ENCODE measurements at places on chromosomes 5 and 9.

DNA sequence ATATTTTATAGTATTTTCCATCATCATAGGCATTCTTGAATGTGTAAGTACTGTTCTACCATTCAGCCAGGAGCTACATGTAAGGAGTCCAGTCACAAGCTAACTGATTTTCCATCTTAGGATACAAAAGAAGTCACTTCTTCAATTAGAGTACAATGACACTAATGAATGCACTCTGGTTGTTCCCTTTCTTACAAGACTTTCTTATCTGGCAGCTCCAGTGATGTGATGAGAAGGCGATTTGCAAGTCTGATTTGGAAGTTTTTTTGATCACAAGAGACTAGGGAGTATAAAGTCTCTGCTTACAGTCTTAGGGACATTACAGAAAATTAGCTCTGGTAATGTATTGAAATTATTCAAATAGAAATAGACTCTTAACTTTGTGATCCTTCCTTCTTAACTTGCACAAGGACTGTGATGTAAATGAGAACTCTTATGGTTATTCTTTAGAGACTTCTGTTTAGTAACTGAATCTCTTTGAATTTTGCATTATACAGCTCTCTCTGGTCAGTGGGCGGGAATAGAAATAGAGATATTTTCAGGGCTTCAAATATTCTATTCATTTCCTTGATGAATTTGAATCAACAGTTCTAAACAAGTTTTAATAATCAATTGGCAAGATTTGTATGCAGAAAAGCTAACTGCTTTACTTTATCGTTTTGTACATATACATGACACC lies 130.4 kb upstream of the CDH6 start:
- no peak for DNase-seq

- DNase-seq = no peak
Observed at GRCh38 chr5:160333721-160334120, 21.4 kb upstream of the CCNJL start.

GRCh38 chr9:1939926-1940368 lies 75.2 kb upstream of the SMARCA2 start:
- DNase-seq = no peak

DNA sequence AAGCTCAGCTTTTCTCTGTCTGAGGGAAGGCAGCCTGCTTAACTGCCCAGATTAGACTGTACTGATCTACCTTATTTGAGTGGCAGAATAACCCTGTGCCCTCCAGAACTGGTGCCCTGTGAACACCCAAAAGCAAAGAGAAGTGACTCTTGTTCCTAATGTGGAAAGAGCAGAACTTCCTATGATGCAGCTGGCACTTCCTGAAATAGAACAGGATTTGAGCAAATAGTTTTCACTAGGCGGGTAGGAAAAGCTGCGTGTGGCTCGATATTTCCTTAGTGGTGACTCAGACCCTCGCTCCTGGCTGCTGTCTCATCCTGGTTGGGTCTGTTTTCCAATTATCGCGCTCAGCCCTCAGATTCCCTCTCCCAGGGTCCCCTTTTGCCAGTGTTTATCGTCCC lies 89.9 kb downstream of the SH3TC2 start:
- DNase-seq = no peak

GRCh38 chr9:132994410-132995120 lies 16.1 kb downstream of the GFI1B start:
- DNase-seq = no peak

GRCh38 chr5:36569491-36569890 lies 36.9 kb upstream of the SLC1A3 start:
- DNase-seq = peak; percentile 65

GRCh38 chr9:27019589-27019988 lies 14.1 kb upstream of the LRRC19 start:
- DNase-seq = no peak

DNA sequence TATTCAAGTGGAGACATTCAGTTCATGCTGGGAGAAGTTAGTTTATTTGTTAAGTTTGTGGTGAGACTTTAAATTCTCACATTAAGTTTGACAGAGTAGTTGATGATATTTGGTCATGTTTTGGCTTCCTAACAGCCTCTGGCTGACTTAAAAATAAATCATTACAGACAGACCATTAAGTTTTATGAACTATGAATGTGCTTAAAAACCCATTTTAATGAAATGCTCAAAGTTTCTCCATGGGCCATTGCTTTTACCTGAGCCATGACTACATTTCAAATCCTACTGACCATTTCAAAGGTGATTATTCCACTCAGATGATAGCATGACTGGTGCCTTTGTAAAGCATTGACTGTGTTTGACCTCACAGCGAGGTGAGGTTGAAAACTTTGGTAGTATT lies 192.7 kb downstream of the LRRC70 start:
- no peak for DNase-seq

- DNase-seq = no peak
Observed at GRCh38 chr5:168944004-168944403, 356.9 kb downstream of the SLIT3 start.

- peak; percentile 62 for DNase-seq
Observed at GRCh38 chr5:56155992-56156584, 77.0 kb downstream of the ANKRD55 start.

- DNase-seq = no peak
Observed at GRCh38 chr9:111440226-111440625, 44.0 kb downstream of the ECPAS start.

DNA sequence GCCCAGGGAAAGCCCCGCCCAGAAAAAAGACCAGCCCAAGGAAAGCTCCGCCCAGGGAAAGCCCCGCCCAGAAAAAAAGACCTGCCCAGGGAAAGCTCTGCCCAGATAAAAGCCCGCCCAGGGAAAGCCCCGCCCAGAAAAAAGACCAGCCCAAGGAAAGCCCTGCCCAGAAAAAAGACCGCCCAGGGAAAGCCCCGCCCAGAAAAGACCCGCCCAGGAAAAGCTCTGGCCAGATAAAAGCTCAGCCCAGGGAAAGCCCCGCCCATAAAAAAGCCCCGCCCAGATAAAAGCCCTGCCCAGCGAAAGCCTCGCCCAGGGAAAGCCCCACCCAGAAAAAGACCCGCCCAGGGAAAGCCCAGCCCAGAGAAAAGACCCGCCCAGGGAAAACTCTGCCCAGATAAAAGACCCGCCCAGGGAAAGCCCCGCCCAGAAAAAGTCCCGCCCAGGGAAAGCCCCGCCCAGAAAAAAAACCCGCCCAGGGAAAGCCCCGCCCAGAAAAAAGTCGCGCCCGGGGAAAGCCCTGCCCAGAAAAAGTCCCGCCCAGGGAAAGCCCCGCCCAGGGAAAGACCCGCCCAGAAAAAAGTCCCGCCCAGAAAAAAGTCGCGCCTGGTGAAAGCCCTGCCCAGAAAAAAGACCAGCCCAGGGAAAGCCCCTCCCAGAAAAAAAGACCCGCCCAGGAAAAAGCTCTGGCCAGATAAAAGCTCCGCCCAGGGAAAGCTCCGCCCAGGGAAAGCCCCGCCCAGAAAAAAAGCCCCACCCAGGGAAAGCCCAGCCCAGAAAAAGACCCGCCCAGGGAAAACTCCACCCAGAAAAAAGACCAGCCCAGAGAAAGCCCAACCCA lies 11.9 kb downstream of the GRIN1 start:
- no peak for DNase-seq

GRCh38 chr9:78682216-78682615 lies 385.3 kb downstream of the PSAT1 start:
- DNase-seq = no peak

GRCh38 chr9:38401994-38402393 lies 9.5 kb downstream of the ALDH1B1 start:
- DNase-seq = no peak

DNA sequence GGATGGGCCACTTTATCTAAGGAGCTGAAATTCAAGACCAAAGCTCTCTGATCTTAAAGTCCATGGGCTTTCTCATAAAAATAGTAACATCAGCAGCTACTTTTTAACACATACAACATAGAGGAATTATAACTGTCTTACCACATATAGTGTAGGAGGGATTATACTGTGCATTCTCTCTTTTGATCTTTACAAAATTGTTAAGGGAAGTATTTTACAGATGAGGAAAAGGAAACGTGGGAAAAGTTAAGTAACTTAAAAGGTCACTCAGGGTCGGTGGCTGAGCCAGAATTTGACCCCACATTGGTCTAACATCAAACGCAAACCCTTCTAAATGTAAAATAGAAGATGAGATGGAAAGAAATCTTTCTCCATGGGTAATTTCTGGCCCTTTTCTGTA lies 38.4 kb downstream of the ZNF608 start:
- no peak for DNase-seq

GRCh38 chr5:79990205-79990597 lies 861 bp downstream of the MTX3 start:
- DNase-seq = no peak

DNA sequence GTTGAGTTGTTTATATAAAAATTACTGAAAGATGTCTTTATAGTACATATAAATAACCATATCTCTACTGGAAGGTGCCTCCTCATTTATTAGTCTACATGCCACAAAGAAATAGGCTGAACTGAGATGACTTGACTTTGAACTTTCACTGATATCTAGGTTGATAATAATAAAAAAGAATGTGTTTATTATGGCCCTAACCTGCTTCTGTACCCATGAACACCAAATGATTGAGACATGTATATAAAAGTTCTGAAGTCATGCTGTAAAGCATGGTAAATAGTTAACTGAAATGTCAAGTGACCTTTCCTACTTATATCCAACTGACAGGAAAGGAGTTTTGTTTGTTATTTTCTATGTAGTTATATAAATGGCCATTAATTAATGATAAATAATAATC lies 33.2 kb upstream of the GRAMD2B start:
- no peak for DNase-seq

- no peak for DNase-seq
Observed at GRCh38 chr9:69155341-69156030, 18.6 kb upstream of the TJP2 start.

GRCh38 chr9:6938447-6938846 lies 180.7 kb downstream of the KDM4C start:
- DNase-seq = no peak

- DNase-seq = no peak
Observed at GRCh38 chr9:8926461-8926860, 1126.9 kb upstream of the DMAC1 start.

GRCh38 chr5:96595300-96596090 lies 66.7 kb upstream of the CAST start:
- DNase-seq = no peak

- DNase-seq = no peak
Observed at GRCh38 chr5:133828722-133829121, 139.7 kb downstream of the C5orf15 start.

GRCh38 chr5:5246736-5247135 lies 106.6 kb downstream of the ADAMTS16 start:
- no peak for DNase-seq

DNA sequence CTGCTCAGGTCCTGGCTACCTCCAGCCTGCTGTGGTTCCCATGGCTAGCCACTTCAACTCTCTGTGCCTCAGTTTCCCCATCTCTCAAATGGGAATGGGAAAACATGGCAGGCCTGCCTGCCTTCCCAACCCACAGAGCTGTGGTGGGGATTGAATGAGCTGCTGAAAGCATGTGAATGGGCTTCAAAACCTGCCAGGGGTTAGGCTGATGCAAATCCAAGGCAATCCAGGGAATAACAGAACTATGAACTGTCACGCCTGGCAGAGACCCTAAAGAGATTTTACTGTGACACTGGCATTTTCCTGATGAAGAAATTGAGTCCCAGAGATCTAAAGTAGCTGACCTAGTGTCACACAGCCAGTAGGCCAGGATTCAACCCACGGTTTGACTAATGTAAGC lies 29.9 kb upstream of the TCF7 start:
- DNase-seq = no peak

DNA sequence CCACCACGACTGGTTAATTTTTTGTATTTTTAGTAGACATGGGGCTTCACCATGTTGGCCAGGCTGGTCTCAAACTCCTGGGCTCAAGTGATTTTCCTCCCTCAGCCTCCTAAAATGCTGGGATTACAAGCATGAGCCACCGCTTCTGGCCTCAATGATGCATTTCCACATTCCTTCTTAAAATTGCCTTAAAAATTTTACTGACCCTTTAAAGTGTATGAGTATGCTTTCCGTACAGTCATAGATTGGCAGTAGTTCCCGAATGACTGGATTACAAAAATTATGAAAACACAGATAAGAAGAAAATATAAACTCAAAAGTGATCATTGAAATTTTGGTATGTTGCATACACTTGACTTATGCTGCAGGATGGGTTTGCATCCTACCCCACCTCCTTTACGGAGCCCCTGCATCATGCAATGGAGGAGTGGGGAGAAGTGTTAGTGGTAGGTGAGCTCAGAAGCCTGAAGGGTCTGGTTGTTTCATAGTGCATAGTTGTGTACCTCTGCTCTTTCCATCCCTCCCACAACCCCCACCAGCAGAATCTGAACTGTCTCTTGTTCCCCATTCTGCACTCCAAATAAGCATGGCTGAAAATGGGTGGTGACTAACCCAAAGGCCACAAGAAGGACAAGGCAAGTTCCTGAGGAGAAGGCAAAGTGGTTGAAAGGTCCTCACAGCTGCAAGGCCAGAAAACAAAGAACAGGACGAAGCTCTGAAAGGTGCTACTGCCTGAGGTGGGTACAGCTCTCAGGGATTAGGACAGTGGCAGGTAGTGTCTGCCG lies 26.8 kb downstream of the ANKRD55 start:
- DNase-seq = no peak

DNA sequence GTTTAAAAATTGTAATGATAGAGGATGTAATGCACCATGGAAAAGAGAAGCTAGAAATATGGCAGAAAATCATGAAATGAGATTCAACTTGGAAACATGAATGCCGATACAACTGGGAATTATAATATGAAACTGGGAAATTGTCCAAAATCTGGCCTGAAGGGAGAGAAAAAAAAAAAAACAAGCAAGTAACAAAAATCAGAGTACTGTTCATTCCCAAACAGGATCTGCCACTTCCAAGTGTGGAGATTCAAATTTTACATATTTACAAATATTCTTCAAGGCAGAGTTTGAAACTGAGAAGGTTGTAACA lies 56.6 kb upstream of the MOCS2 start:
- DNase-seq = no peak

DNA sequence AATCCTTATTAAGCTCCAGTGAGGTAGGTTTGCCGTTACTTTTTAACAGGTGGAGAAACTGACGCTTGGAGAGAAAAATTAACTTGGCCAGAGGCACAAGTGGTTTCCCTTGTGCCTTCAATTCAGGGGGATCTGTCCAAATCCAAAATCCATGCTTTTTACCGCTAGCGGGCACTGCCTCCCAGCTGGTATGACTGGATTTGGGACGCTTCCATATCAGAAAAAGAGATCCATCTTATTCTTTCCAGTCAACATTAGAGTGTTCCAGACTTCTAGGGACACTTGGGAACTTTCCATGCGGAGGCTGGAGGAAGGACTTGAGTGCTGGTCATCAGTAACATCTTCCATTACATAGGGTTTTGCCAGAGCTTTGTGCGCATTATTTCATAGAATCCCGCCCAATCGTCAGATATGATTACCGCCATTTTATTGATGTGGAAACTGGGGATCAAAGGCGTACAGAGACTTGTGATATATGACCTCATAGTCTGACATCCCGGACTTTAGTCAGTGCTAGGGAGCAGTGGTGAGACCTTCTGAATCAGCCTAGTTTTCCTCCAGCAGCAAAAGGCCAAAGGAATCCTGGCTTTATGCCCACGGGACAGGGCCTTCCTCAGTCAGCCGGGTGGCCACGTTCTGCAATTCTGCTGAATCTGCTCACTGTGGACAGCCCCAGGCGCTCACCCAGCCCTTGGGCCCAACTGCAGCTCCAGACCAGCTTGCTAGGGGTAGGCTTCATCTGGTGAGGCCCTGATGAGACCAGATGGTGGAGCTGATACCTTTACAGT lies 1.1 kb upstream of the GNPDA1 start:
- peak; percentile 73 for DNase-seq

- peak; percentile 75 for DNase-seq
Observed at GRCh38 chr5:127959152-127959764, 124.3 kb upstream of the SLC12A2 start.

- DNase-seq = no peak
Observed at GRCh38 chr9:116700882-116701865, 14.1 kb downstream of the TRIM32 start.
